Stimulated activated CD8-positive, alpha-beta memory T cell treated with anti-CD3 and anti-CD28 coated beads, Interleukin-2, amount 100 ng/mL, for 1 hour (primary cell): ENCODE measurements at places on chromosomes 16 and 17.

DNA sequence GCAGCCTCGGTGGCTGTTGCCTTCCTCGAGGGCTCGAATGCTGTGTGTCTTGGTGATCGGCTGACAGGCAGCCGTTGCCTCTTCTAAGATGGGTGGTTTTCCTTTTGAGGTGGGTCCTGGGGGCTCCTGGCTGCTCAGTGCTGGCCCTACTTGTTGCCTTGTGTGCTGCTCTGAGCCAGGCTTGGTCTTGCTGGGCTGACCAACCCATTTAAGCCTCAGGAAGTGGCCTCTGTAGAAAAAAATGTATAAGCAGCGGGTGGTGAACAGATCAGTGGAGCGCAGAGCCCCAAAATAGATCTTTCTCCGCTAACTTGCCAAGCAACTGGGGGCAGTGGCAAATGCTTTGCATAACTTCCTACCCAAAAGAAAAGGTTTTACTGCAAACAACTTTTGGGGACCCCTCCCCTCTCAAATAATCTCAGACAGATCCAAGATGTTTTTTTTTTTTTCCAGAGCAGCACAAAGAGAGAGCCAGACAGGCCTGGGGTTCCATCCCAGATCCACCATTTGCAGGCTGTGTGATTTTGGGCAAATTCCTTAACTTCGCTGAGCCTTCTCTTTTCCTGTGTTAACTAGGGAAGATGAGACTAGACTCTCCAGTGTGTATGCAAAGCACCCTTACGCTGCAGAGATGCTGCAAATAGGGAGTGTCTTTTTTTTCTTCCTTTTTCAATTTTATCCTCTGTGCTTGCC lies 42.5 kb downstream of the PLCG2 start:
- no peak for DNase-seq

- no peak for DNase-seq
These were observed 555.5 kb downstream of the WWOX start for GRCh38 chr16:78654929-78655328.

DNA sequence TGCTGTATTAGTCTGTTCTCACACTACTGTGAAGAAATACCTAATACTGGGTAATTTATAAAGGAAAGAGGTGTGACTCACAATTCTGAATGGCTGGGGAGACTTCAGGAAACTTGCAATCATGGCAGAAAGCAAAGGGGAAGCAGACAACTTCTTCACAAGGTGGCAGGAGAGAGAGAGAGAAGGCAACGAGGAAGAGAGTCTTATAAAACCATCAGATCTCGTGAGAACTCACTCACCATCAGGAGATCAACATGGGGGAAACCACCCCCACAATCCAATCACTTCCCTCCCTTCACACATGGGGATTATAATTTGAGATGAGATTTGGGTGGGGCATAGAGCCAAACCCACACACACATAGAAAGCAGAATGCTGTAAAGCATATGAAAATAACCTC lies 896.2 kb downstream of the CDH11 start:
- DNase-seq: no peak

- DNase-seq: no peak
These were observed 2.1 kb downstream of the RPL23 start for GRCh38 chr17:38851434-38851833.

DNA sequence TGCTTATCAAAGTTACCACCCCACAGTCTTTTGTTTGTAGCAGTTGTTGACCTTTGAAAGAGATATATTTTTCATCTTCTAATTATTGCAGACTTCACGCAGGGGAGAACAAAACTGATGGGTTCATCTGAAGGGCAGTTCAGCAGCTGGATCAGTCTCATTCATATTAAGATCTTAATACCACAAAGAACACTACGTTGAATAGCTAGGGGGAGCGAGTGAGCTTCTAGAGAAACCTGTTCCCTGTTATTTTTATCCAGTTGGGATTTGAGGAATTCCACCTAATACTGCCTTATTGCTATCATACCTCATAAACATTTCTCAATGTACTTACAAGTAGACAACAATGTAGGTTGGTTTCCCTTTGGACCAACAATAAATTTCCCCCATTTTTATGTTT lies 306.1 kb upstream of the KIF2B start:
- no peak for DNase-seq
